ENCODE measurements at places on chromosomes 11 and 22.
A peak's percentile ranks its signal among the peaks of the same experiment; 100 is the strongest.

GRCh38 chr11:12797996-12798395 lies 123.8 kb downstream of the TEAD1 start:
- no peak for DNase-seq

- DNase-seq = no peak
Measured at GRCh38 chr11:64185175-64185692, 737 bp upstream of the STIP1 start.

- no peak for DNase-seq
Measured at GRCh38 chr11:86594746-86595145, 77.7 kb downstream of the ME3 start.

- DNase-seq = no peak
Measured at GRCh38 chr11:92897487-92897886, 72.0 kb upstream of the MTNR1B start.

- no peak for DNase-seq
Measured at GRCh38 chr11:62603776-62604299, 2.2 kb upstream of the MTA2 start.

- no peak for DNase-seq
Measured at GRCh38 chr11:41784513-41785335, 325.3 kb upstream of the LRRC4C start.

GRCh38 chr22:30606455-30607299 lies at the start of gene TCN2:
TCN2 (plus strand) TSS chr22:30607174; CDS start chr22:30607332, 158 bp downstream.
- no peak for DNase-seq

DNA sequence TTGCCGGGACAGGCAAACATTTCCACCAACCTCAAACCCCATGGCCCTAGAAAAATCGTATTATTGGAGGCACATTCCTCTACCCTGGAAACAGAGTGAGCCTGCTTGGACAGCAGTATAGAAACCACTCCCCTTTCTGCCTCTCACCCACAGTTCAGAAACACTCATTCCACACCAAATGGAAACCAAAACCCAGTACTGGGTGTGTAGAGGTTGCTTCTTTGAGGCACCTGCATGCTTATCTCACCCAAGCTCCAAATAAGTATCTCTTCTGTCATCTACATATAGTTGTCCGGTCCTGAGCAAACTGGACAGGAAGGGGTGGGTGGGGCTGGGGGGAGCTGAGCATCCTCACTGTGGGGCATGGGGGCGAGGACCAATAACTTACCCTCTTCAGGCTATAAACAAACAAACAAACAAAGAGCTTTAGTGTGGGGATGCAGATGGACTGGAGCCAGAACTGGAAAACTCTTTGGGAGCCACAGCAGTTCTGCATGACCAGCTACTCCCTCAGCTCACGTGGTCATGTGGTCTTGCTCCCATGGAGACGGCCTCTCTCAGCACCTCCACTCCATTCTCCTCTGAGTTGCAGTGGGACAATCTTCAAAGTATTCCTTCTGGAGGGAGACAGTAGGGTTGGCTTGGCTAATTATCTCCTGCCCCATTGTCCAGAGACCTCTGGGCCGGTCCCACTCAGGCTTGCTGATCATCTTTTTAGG lies 1.0 kb upstream of the PLAAT2 start:
- DNase-seq = no peak

DNA sequence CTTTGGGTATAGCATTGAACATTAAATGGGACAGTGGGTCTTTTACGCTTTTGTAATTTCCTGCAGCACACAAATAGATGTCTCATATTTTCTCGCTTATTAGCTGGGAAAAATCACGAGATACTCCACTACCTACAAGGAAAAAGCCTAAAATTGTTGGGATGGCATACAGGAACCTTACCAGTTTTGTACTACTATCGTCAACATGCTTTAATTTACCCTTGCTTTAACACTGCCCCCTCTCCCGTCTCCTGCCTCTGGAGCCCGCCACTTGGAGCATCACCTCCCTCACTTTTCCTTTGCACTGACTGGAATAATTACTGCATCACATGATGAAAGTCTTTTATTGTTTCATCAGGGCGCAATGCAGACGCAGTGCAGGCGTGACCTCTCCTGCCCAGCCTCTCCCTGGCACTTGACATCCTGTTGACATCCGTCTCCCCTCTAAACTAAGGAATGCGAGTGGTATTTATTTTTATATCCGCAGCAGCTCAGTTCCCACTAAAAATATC lies 1.0 kb upstream of the FNBP4 start:
- peak; percentile 53 for DNase-seq

- peak; percentile 11 for DNase-seq
Measured at GRCh38 chr11:118145285-118146227, 7.1 kb downstream of the SCN4B start.

DNA sequence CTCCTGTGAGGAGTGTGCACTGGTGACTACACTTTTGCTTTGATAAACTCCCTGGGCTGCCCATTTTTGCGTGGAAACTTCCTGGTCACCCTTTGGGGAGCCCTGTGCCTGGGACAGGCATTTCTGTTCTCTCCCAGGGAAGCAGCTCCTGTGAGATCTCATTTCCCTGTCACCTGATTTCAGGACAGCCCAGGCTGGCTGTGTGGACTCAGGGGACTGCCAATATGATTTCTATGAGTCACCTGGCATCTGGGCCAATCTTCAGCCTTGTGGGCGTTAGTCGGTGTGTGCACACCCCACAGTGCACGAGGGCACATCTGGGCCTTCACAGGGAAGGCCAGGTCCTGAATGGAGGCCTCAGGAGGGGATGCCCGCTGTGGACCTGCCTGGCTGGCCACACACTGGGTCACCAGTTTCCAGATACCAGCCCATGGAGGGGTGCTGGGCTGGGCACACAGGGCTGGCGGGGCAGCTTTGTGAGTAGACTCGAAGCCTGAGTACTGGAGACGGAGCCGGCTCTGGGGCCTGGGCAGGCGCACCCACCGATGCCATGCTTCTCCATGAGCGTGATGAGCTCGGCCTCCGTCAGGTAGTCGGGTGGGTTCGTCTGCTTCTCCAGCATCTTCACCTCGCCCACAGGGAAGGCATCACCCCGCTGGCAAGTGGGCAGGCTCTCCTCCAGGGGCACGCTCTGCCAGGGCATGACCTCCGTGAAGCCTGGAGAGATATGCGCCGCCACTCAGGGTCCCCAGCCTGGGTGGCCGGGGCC lies 9.4 kb upstream of the PPM1F start:
- no peak for DNase-seq
